ENCODE measurements at places on chromosomes 1 and 21. TPM values are rescaled to one million over a fixed set of nuclear protein-coding genes. Genes with fewer than 3 reads are reported as not detected.

CLCA1 gene
- total RNA-seq = not detected

DNA sequence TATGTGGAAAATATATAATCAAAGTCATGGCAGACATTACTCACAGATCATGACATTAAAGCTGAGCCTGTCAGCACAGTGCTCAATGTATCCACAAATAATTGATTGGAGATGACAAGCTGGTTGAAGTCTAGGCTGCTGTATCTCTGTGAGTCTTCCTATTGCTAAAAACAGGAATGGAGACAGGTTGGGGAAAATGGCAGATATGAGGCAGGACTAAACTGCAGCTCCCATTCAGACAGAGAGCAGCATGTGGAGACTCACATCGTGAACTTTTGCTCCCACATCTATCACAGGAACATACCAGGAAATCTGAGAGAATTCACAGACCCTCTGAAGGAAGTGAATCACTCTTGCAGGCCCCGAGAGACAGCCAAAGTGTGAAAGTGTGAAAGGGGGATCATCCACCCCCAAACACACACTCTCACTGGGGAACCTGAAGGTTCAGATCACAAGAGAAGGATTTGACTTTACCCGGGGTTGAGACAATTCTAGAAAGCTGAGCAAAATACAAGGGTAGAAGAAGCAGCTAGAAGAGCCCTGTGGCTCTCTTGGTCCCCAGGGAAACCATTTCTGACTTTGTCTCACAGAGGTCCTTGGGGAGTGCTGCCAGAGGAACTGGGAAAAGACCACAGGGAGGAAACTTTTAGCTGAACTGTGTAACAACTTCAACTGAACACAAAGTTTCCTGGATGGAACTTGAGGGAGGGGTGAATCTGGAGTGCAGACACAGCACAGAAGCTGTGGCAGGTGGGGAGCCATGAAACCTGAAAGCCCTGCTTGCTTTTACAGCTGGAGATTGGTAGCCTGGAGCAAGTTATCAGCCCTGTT lies 173.4 kb downstream of the S1PR1 start:
- no peak for DNase-seq
- H3K36me3 ChIP-seq = no peaks in the 10 kb centered on the region
- H3K4me1 ChIP-seq = no peaks in the 10 kb centered on the region
- H3K27me3 ChIP-seq = peaks cover 25% of the 10 kb centered on the region
- H3K4me3 ChIP-seq = no peak overlapping the region

DNA sequence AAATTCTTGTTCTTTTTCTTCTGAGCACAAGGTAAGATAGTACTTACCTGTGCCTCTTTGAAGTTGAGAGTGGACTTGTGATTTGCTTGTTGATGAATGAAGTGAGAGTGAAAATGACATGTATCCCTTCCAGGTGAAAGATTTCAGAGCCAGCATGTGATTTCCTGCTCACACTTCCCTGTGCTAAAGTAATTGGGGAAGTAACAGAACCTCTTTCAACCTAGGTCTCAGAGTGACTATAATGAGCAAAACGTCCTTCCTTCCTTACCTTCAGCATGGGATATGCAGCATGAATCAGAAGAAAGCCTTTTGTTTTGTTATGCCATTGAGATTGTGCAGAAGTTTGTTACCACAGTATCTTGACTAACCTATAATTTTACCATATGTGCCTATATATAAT lies 24.6 kb downstream of the RAVER2 start:
- H3K27me3 ChIP-seq = no peaks in the 10 kb centered on the region
- H3K4me1 ChIP-seq = no peaks in the 10 kb centered on the region
- H3K4me3 ChIP-seq = no peak overlapping the region
- 0 out of 2 replicates have a peak, but pooled peaks cover 6% of the 10 kb centered on the region for H3K36me3 ChIP-seq

DNAH14 gene
- total RNA-seq = 42.8 TPM

GRCh38 chr1:91124989-91125417 lies 103.2 kb upstream of the ZNF644 start:
- no peak overlapping the region for H3K27ac ChIP-seq
- H3K36me3 ChIP-seq = no peaks in the 10 kb centered on the region
- no peaks in the 10 kb centered on the region for H3K4me1 ChIP-seq
- H3K27me3 ChIP-seq = peaks cover 67% of the 10 kb centered on the region
- no peak overlapping the region for H3K4me3 ChIP-seq

DSTYK gene
- 9.3 TPM for total RNA-seq

GRCh38 chr1:76939050-76939816 lies 72.0 kb downstream of the ST6GALNAC5 start:
- no peaks in the 10 kb centered on the region for H3K27me3 ChIP-seq
- H3K4me3 ChIP-seq = no peak overlapping the region
- DNase-seq = no peak
- no peaks in the 10 kb centered on the region for H3K36me3 ChIP-seq

DNA sequence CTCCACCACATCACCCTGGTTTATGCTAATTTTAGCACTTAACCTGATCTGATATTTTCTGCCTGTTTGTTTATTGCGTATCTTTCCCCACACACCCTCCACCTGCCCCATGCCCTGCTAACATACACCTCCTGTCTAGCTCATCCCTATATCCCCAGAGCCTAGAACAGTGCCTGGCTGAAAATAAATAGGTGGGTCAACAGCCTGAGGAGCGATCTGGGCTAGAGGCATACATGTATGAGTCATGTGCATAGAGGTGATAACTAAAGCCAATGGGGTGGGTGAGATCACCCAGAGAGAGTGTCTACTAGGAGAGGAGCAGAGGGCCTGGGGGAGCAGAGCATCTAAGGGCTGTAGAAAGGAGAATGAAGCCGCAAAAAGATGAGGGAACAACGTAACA lies 2.7 kb downstream of the HTR1D start:
- H3K4me1 ChIP-seq = peaks cover 23% of the 10 kb centered on the region
- DNase-seq = peak; percentile 17
- H3K27ac ChIP-seq = no peak overlapping the region
- peaks cover 6% of the 10 kb centered on the region for H3K27me3 ChIP-seq
- H3K36me3 ChIP-seq = no peaks in the 10 kb centered on the region

GRCh38 chr1:97202481-97203380 lies 481.1 kb downstream of the PTBP2 start:
- no peaks in the 10 kb centered on the region for H3K4me1 ChIP-seq
- H3K27ac ChIP-seq = no peak overlapping the region
- H3K36me3 ChIP-seq = no peaks in the 10 kb centered on the region
- H3K4me3 ChIP-seq = no peak overlapping the region
- no peak for DNase-seq

- no peak overlapping the region for H3K4me3 ChIP-seq
- no peak overlapping the region for H3K27ac ChIP-seq
Measured at GRCh38 chr1:62361431-62361830, 42.2 kb upstream of the KANK4 start.

AVPR1B gene
- total RNA-seq = 0.22 TPM

DNA sequence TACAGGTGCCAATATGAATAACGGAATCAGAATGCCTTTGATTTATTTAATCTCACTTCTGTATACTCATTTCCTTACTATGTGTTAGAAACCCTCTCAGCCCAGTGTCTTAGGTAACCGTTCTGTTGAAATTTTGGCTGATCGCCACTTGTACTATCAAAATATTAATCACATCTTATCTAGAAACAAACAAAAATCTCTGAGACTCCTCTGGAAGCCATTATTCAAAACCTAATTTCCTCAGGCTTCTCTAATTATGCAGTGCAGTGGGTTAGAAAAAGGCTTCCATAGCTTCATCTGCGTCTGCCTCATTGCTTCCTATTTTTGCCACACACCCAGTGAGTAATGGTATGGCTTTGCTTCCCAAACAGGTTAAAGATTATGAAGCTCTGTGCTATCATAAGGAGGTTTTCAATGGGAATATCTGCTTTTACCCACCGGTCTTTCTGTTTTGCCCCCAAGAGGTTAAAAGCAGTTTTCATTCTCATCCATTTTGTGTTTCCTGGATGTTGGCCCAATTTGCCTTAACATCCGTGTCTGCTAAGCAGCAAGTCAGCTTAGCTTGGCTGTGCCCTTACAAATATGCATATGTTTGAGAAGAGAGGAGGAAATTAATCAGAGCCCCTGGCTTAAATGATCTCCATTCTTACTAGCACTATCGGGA lies 129.6 kb downstream of the RYR2 start:
- H3K4me3 ChIP-seq = no peak overlapping the region
- H3K27me3 ChIP-seq = peaks cover 38% of the 10 kb centered on the region
- no peak for DNase-seq
- no peaks in the 10 kb centered on the region for H3K4me1 ChIP-seq
- H3K36me3 ChIP-seq = no peaks in the 10 kb centered on the region

GRCh38 chr1:68675336-68675735 lies 178.5 kb upstream of the DEPDC1 start:
- no peaks in the 10 kb centered on the region for H3K4me1 ChIP-seq
- H3K27me3 ChIP-seq = peaks cover 46% of the 10 kb centered on the region
- no peak overlapping the region for H3K4me3 ChIP-seq
- no peak overlapping the region for H3K27ac ChIP-seq
- H3K36me3 ChIP-seq = no peaks in the 10 kb centered on the region

- H3K27ac ChIP-seq = no peak overlapping the region
- no peaks in the 10 kb centered on the region for H3K27me3 ChIP-seq
- peak; percentile 91 for DNase-seq
Measured at GRCh38 chr1:7975212-7975865, 13.8 kb downstream of the PARK7 start.

DNA sequence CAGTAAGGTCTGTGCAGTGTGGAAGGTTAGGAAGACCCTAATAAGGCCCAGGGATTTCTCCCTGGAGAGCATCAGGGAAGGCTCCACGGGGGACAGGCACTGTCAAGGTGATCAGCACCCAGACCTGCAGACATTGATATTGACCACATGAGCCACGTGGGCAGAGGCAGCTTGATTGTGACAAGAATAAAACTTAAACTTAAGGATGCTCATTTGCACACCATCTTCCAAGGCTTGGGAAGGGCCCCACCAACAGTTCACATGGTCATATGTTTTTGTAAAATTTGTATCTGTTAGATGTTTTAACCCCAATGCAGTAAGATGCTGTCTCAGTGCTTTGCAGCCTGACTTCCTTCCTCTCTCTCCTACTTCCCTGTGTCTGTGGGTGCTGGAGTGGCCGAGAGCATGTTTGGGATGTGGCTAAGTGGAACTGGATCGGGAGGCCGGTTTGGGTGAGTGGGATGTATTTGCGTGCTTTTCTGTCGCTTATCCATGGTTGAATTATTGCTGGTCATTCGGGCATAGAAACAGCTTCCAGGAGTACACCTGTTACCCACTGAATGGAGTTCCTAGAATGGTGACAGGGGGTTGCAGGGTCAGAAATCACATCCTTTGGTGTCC lies 49.8 kb upstream of the OLIG2 start:
- H3K27me3 ChIP-seq = peaks cover 95% of the 10 kb centered on the region
- H3K27ac ChIP-seq = no peak overlapping the region
- H3K4me1 ChIP-seq = no peaks in the 10 kb centered on the region

GRCh38 chr1:223700942-223701637 lies 11.2 kb upstream of the CAPN2 start:
- DNase-seq = peak; percentile 99
- peak overlapping the region; percentile 60 for H3K4me3 ChIP-seq
- H3K27ac ChIP-seq = peak overlapping the region; percentile 97
- no peaks in the 10 kb centered on the region for H3K27me3 ChIP-seq

DNA sequence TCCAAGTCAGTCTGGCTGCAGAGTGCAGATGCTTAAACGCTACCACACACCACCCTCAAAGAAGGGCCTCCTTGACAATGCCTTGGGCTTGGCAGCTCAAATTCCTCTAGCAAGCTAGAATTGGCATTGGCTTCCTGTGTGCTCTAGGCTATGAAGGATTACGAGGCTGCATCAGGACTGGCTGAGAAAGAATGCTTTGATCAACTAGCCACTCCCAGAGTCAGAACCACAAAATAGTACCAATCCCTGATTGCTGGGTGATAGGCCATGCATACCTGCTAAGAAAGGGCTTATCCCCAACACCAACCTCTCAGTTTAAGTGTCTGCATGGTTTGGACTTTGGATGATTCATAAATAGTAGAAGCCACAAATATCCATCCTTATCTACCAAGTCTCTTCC lies 504.9 kb downstream of the OMA1 start:
- DNase-seq = peak; percentile 20
- H3K36me3 ChIP-seq = no peaks in the 10 kb centered on the region
- H3K4me1 ChIP-seq = no peaks in the 10 kb centered on the region
- H3K4me3 ChIP-seq = no peak overlapping the region

- no peaks in the 10 kb centered on the region for H3K36me3 ChIP-seq
- H3K4me1 ChIP-seq = no peaks in the 10 kb centered on the region
- no peak for DNase-seq
- no peak overlapping the region for H3K4me3 ChIP-seq
- no peak overlapping the region for H3K27ac ChIP-seq
Measured at GRCh38 chr1:216024546-216024945, 398.7 kb downstream of the USH2A start.

TMEM200B gene
- 9.3 TPM for total RNA-seq

DNA sequence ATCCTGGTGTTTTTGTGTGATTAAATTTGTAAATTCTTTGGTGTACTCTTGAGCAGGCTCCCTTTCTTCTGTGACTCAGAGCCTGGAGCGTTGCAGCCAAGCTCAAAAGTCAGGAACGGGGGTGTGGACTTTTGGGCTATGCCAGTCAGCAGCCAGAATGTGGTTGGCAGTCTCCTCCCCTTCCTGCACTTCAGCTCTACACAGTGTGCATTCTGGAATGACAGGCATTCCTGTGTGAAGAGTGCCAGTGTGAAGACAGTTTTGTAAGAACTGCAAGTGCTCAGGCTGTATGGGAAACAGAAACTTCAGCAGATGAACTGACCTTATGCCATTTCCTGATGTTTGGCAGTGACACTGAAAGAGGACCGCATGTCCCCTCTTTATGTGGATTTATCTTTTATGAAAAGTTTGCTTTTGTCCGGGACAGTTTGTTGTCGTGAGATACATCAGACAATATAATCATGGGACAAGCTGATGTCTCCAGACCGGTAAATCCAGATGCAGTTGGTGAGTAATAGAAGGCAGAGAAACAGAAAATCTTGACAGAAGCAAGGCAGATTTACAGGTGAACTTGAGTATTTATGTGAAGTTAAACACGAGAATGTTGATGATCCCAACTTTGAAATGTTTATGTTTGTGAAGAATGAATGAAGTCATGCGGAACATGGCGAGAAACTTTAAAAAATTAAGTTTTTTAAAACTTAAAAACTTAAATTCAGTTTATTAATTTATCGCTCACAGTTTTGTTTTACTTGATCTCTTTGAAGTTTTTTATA lies 67.7 kb upstream of the RCC1 start:
- DNase-seq = peak; percentile 97
- H3K36me3 ChIP-seq = no peaks in the 10 kb centered on the region
- no peaks in the 10 kb centered on the region for H3K27me3 ChIP-seq
- peak overlapping the region; percentile 67 for H3K4me3 ChIP-seq

Data from PC-3 (cell line).